ENCODE measurements at places on chromosomes 1 and 21.

DNA sequence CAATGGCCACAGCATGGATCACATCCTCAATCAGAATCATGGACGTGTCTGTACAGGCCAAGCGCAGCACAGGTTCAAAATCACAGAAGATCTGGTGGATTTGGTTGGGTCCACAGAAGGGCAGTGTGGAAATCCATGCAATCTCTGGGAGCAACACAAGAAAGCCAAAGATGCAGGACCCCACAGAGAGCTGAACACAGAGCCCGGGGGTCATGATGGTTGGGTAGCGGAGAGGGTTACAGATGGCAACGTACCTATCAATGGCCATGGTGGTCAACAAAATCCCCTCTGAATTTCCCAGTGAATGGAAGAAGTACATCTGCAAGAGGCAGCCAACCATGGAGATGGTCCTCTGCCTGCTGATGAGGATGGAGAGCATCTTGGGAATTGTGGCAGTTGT lies 3.9 kb upstream of the OR6K3 start:
- DNase-seq: no peak

GRCh38 chr21:29762570-29763082 lies 177.2 kb downstream of the GRIK1 start:
- no peak for DNase-seq

DNA sequence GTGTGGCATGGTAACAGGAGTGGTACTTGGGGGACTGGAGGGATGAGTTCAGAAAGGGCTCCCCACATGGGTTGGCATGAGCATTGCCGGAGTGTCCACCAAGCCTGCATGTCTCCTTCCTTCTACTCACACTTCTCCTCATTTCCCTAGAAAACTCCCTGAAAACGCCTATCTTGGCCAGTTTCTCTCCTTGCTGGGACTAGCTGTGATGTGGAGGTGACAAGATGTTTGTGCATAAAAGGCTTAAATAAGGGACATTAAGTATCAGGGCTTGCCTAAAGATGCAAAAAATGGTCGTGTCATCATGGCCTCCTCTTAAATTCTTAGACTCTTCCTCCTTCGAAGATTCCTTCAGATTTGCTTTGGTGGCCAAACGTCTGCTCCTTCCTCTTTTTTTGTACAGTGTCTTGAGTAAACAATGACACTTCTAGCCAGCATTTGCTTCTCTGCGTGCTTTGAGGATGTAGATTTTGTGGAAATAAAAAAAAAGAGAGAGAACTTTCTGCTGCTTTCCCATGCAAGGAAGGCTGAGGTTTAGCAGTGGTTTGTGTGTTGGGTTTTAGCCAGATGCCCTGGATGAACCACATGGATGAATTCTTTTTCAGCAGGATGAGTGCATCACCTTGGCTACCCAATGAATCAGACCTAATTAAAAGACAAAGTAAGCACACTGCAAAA lies 239.1 kb upstream of the IRF2BP2 start:
- DNase-seq: no peak

- no peak for DNase-seq
Measured at GRCh38 chr21:44433791-44434567, 21.3 kb upstream of the LRRC3 start.

DNA sequence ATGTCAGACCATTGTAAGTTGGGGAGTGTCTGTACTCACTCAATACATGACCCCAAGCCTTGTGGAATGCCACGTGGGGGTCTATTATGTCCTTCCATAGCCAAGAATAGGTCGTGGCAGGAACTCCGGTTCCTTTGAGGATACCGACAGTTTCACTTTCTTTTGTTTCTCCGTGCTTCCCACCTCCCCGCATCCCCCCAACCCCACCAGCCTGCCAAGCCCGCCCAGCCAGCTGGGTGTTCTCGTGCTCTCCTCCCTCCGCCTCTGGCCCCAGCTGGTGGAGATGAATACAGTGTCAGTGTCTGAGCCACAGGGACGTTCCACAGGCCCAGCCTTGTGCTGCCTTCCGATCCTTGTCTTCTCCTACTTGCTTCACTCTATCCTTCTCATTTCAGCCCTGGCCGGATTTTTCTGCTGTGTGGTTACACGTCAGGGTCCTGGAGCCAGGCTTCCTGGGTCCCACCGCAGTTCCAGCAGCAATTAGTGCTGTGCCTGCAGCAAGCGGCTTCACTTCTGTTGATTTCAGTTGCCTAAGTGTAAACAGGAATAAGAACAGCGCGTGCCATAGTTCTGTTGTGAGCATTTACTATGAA lies 4.1 kb upstream of the AGTRAP start:
- DNase-seq: no peak

GRCh38 chr1:100834777-100835660 lies 59.6 kb downstream of the EXTL2 start:
- DNase-seq: no peak

- DNase-seq: no peak
Measured at GRCh38 chr1:117674521-117675400, 68.9 kb downstream of the TENT5C start.

DNA sequence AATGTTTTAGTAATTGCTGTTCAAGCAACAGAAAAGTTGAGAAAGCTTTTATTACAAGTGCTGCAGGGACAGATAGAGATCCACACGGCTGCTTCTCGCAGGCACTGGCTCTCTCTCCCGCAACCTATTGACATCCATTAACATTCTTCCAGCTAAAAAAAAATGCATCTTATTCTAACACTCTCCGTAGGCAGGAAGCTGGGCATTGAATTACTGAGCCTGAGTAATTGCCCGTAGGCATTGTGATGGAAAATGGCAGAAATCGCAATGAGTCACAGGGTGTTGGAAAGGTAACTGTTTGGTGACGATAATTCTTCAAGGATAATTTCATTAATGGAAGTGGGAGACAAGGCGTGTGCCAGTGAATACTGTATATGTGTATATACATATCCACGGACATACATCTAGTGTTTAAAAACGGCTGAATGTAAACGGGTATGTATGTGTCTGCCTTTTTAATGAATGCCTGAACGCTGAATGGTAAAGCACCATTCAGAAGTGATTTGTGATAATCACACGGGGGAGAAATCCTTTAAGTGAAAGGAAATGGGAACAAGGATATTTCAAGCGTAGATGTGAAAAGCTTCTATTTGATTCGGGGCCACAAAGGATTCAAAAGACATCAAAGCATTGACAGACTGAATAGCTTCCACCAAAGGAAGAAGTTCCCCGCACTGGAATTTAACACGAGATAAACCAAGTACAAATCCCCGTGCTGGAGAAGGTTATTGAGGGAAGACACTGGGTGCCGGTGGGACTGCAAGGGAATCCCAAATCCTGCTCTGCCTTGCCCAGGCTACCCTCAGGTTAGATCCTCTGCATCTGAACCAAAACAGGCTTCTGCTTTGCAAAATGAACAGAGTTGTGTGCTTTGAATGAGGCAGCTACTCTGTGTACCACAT lies 567.2 kb downstream of the NPHP4 start:
- no peak for DNase-seq

DNA sequence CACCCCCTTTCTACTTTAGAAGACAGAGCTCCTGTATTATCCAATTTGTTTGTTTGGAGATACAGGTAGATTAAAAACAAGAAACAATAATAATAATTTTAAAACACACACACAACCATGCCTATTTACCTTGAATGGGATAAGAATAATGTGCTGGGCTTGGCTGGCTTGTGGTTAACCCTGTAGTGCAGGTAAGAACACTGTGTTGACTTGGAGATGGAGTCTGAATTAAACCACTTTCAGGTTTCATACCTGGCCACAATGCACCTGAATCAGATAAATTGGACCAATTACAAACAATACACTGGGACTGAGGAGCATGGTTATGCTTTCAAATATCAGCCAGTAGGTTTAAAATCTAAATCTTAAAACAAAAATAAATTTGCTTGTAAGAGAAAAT lies 60.8 kb downstream of the EYA3 start:
- DNase-seq: no peak

GRCh38 chr1:7519181-7519860 lies 251.8 kb upstream of the VAMP3 start:
- DNase-seq: no peak

DNA sequence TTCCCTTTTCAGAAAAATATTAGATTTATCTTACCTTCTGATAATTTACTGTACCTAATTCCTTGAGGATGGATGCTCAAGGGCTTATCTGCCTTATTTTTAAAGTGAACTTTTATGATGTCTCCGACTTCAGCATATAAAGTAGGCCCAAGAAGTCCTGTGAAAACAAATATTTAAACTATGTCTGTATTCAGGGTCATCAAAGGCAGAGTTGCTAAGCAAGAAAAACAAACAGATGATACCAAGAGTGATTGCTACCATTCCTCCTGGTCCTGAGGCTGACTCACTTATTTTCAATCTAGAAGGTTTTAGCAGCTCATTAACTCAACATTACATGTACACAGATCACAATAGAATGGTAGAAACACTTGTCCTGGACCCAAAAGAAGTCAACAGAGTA lies 14.1 kb downstream of the F5 start:
- no peak for DNase-seq

DNA sequence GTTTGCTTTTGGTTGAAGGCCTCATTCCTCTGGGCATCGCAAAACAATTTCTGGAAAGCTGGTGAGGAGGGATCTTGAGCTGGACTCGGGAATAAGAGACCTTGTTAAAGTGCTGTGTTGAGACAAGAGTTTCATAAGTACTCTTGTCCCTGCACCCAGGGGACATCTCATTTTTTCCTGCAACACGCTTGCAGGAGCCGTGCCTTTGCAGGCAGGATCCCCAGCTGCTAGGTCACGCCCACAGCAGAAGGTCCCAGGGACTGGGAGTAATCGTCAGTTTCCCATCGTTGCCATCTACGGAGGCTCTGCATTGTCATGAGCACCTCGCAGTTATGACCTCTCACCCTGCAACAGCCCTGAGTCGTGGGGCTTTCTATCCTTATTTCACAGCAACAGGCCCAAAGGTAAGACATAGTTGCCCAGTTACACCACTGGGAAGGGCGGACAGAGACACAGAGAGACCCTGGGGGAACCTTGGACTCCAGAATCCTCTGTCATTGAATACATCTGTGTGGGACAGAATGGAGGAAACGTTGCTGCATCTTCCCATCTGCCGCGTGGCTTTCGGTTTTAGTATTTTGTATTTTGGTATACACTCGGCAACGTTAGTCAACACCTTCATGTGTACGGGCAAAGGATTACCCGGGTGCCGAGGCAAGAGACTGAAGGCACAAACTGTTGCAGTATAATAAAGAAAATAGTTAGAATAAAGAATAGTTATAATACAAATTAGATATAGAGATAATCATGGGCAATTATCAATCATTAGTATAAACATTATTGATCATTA lies 60.4 kb upstream of the DMRTB1 start:
- DNase-seq: no peak

- no peak for DNase-seq
Measured at GRCh38 chr1:212452323-212453155, 19.8 kb downstream of the NENF start.

GRCh38 chr1:247281001-247281574 lies 25.2 kb downstream of the VN1R5 start:
- DNase-seq: no peak

GRCh38 chr1:95006681-95007080 lies 66.1 kb downstream of the ALG14 start:
- no peak for DNase-seq

GRCh38 chr1:199551967-199552565 lies 475.4 kb upstream of the NR5A2 start:
- DNase-seq: no peak

DNA sequence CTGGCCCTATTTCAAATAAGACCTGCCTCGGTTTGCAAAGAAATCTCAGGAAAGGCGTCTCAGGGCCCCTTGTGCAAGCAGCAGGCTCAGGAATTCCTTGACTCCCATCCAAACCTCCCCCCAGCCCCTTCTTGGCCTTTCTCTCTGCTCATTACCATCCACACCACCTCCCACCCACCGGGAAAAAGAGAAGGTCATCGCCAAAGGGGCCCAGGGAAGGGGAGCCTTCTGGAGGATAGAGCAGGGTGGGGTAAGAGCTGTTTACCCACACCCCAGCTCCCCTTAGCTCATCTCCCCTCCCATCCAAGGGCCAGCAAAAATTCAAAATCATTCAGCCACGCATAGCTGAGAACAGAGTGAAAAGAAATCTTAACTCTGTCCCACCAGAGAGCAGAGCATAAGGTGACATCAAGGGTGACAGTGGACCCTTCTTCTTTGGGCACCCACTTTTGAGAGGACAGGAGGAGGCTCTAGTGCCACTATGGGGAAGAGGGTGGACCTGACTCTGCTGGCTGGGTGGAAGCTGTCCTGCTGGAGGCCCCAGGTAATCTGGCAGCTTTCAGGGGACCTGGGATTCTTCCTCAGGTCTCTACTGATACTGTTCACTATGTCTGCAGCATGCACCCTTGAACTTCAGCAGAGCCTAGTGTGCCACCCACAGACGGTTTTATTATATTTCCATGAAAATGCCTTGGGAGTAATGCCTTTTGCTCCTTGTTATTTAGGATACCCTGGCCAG lies 3.9 kb upstream of the WNT2B start:
- no peak for DNase-seq

- DNase-seq: no peak
Measured at GRCh38 chr1:39076127-39076798, 50.1 kb downstream of the NDUFS5 start.

- no peak for DNase-seq
Measured at GRCh38 chr1:18731591-18732235, 101.1 kb downstream of the PAX7 start.

DNA sequence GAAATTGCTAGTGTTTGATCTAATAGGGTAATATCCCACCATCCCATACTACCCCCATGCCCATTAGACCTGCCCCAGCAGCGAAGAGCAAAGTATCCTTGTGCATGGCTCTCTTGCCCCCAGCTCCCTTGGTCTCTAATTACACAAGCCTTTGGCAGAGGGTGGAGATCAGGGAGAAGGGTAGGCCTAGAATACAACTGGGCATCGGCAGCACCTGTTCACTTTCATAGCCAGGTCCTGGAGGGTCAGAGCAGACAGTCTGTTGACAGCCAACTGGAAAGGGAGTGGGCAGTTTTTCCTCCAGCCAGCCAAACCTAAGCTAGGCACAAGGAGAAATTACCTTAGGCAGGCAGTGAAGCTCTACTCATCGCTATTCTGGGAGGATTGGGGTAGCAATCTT lies 2.7 kb upstream of the PIGC start:
- no peak for DNase-seq

DNA sequence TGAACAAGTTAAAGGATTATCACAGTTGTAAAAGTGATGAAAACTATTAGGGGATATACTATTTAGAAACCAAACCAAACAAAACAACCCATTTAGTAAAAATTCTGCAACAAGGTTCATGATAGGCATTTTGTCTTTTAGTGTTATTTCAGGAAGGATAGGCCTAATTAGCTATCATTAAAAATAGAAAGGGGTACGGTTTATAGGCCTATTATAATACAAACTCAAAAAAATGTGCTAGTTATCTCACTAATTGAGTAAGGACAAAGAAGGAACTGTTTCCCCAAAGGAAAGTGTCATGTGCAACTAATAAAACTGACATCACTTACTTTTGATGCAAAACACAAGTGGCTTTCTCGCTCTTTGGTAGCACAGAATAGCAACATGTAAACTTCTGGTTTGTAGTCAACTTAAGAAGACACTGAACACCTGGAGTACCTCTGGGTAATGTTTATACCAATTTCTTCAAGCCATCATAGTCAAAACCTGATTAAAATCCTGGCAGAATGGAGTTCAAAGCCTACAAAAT lies 28.5 kb downstream of the SLC16A1 start:
- no peak for DNase-seq

Measured in stimulated activated CD8-positive, alpha-beta memory T cell treated with anti-CD3 and anti-CD28 coated beads, Interleukin-2, amount 100 ng/mL, for 1 hour (primary cell).